LHCN-M2 (cell line): ENCODE measurements at places on chromosomes 11 and 22.

DNA sequence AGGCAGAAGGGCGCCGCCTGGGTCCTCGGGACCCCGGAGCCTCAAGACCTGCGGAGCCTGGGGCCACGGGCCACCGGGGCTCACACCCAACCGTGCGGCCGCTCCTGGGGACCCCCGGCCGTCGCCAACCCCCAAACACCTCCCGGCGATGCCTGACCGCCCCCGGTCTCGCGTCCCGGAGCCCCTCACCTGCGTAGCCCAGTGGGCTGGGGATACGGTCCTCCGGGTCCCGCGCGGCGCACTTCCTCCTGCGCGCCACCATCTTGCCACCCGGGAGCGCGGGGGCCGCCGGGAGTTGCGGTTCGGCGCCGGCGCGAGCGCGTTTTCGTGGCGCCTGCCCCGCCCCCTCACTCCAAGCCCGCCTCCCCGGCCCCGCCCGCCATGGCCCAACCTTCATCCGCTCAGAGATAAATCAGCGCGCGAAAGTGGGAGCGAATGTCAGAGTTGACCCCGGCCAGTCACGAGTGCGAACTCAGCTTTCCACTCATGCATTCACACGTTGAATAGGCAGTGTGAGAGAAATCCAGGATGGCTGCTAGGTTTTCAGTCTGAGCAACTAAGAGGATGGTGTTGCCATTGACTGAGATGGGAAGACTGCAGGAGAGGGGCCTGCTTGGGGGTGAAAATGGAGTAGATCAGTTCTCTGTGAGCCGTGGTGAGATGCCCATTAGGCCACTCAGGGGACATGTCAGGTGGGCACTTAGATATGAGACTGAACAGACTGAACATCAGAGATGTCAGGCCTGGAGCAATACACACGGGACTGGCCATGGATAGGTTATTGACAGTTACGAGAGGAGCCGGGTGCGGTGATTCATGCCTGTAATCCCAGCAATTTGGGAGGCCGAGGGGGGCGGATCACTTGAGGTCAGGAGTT is at the start of gene RRP7A:
Gene RRP7A (minus strand): TSS at position 272 of the 877 bp plus-strand sequence. CDS start 10 bp downstream, at position 262.
- DNase-seq: peak; percentile 59

GRCh38 chr11:118921121-118921928 is 4.4 kb downstream of the BCL9L start:
- DNase-seq: peak; percentile 82

GRCh38 chr11:9528573-9529333 is 44.7 kb upstream of the WEE1 start:
- DNase-seq: no peak

DNA sequence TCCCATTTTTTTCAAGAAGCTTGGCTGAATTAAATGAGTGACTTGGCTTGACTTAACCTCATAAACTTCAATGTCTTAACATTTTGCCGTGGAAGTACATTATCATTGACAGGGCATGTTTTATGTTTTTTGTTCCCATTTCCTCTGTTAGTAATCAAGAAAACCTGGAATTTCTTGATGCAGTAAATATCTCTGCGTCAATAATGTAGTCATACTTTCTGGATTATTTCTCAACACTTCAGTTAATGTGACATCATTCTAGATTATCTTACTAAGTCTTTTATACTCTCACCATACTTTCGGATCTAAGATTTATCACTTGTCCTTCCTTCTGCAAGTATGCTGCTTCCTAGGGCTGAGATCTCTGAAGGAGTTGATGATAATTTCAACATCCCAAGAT is 58.6 kb upstream of the PGR start:
- no peak for DNase-seq

GRCh38 chr22:45887202-45888131 is 89.5 kb downstream of the WNT7B start:
- no peak for DNase-seq

DNA sequence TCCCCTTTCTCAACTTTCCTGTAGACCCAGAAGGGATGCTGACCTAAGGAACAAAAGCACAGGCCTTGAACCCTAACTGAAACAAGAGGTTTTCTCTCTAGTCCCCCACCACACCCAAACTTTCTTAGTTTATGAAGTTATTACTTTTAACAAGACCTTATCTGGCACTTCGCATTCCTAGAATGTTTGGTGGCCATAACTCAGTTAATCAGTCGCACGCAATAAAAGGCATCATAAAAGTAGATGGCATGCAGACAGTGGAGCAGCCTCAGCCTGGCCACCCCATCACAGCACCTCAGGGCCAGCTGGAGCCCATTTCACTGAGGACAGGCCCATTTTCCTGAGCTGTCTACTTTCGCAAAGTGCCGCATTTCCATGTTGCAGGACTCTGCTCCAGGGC is 301.9 kb downstream of the OPCML start:
- DNase-seq: no peak

GRCh38 chr11:124717786-124718651 is 21.7 kb upstream of the NRGN start:
- DNase-seq: peak; percentile 18

- peak; percentile 53 for DNase-seq
Measured at GRCh38 chr11:20022363-20023081, 137.8 kb downstream of the DBX1 start.

DNA sequence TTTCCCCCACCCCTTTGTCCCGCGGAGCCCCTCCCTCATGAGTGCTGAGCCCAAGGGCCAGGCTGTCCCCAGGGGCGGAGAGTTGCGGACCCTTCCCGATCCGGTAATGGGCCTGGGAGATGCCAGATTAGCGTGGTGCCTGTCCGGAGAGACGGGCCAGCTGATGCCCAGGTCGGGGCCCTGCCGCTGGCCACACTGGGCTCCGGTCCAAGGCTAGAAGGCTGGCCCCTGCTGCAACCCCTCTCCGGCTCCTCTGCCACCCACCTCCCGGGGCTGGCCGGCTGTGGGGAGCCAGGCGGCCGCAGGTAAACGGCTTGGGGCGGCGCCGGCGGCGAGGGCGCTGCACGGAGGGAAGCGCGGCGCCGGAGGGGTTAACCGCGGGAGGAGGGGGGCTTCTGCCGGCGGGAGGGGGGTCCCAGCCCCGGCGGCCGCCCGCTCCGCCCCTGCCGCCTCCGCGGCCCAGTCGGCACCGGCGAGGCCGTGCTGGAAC is at the start of gene KCNK4:
Gene KCNK4 (plus strand): TSS at position 41 of the 490 bp plus-strand sequence. CDS start 1,717 bp downstream, outside the sequence.
- no peak for DNase-seq

DNA sequence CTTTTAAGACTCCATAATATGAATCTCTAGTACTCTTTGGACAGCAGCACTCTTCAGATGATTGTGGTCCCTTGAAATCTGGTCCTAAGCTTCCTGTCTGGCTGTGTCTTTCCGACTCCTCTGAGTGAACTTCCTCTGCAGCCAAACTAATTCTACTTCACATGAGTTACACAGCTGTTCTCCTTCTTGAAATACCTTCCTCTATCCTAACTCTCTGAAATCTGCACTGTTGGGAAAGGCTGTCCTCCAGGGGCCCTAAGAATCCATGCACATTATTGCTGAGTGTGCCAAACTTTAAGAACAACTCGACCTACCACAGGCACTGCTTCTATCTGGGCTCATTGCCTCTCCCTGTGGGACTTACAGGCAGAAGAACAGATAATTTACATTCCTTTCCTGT is 217.3 kb upstream of the ARHGAP42 start:
- peak; percentile 5 for DNase-seq

DNA sequence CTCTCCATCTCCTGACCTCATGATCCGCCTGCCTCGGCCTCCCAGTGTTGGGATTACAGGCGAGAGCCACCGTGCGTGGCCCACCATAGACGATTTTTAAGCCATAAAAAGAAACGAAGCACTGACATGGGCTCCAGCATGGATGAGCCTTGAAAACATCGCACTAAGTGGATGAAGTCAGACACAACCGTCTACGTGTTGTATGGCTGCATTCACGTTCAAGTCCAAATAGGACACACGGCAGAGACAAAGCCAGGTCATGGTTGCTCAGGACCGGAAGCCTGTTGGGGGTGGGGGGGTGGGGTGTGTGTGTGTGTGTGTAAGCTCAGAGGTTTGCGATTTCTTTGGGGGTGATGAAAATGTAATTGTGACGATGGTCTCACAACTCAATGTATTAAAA is 10.0 kb downstream of the RRP7A start:
- no peak for DNase-seq

DNA sequence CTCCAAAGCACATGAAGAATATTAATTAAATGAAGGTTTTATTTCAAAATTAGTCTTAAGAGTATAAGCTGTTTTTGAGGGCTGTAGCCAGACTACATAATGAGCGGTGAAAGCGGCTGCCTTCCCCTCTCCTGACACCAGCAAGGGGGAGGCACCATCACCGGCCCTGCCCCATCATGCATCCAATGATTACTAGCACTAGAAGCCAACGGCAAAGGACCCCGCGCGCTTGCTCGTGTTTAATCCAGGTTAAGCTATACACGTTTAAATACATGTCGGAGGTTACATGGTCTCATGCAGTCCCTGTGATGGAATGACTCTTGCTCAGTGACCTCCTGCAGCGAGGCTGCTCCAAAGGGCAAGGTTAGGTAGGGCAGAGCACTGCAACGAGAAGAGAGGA is 50.3 kb downstream of the FEZ1 start:
- DNase-seq: no peak

DNA sequence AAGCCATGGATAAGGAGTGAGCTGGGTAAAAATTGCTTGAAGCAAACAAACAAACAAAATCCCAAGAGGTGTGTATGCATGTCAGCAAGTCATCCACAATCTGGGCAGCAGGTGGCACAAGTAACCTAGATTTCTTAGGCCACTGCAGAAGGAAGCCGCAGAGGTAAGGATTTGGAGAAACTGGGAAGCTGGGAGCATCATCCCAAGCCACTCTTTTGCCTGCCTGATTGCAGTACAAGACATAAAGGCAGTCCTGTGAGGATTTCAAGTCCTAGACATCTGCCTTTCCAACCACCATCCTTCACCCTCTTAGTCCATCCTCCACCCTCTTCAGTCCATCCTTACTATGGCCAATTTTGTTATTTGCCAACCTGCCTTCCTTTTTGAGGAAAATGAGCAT is 67.2 kb upstream of the BMAL1 start:
- peak; percentile 73 for DNase-seq

DNA sequence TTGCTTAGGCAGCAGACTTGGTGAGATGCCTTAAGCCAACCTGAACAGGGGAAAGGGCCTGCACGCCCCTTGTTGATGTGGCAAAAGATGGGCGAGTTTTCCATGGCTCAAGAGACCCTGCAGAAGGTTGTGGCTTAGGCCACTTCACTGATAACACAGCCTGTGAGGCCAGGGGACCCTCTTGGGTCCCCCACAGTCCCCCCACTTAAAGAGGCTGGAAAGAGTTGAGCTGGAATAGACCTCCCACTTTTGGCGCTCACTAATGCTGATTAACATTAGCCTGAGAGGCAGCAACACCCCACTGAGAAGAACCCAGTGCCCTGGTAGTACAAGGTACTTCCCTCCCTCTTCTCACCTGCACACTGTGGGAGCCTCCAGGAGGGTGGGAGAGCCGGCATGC is 107.5 kb downstream of the TRIM29 start:
- DNase-seq: no peak

DNA sequence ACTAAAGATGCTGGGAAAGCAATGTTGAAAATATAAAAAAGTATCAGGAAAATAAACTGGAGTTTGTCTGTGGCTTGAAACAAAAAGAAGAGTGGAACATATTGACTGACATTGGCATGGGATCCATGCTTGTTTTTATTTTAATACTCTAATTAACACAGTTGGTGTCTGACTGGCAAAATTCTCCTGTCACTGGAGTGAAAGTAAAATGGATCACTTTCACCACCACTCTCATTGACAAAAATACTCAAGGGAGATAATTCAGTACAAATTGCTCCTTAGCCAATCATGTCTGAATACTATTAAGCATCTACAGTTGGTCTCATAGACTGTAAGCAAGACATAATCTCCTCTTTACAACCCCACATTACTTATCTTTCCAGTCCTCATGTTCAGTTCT is 101.8 kb downstream of the DCDC1 start:
- no peak for DNase-seq

GRCh38 chr22:21981874-21982273 is 713 bp downstream of the TOP3B start:
- no peak for DNase-seq

DNA sequence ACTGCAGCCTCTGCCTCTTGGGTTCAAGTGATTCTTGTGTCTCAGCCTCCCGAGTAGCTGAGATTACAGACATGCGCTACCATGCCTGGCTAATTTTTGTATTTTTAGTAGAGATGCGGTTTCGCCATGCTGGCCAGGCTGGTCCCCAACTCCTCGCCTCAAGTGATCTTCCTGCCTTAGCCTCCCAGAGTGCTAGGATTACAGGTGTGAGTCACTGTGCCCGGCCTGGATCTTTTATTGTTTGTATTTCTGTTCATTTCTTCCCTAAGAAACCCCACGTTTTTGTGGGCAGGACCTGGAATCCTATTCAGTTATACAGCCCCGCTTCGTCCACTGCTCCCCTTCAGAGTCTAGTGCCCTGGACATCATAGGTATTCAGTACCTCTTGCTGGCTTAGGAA is 28.7 kb downstream of the ZBTB16 start:
- peak; percentile 59 for DNase-seq

DNA sequence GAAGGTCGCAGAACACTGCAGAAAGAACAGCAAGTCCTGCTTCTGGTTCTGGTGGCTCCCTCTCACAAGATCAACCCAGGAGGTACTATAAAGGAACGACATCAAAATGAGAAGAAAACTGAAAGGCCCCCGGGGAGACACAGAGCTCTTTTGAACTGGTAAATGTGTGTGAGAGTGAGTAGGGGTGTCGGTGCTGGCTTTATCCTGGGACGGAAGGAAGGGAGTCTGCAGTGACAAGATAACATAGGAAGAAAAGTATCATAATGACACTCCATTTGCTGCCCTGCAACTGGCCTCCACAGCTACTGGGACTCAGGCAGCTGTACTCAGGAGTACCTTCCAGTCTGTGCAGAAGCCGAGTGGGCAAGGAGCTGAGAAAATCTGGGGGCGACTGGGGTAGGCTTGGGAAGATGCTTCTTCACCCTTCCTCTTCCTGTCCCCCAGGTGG is 60.9 kb downstream of the ENTHD1 start:
- no peak for DNase-seq

DNA sequence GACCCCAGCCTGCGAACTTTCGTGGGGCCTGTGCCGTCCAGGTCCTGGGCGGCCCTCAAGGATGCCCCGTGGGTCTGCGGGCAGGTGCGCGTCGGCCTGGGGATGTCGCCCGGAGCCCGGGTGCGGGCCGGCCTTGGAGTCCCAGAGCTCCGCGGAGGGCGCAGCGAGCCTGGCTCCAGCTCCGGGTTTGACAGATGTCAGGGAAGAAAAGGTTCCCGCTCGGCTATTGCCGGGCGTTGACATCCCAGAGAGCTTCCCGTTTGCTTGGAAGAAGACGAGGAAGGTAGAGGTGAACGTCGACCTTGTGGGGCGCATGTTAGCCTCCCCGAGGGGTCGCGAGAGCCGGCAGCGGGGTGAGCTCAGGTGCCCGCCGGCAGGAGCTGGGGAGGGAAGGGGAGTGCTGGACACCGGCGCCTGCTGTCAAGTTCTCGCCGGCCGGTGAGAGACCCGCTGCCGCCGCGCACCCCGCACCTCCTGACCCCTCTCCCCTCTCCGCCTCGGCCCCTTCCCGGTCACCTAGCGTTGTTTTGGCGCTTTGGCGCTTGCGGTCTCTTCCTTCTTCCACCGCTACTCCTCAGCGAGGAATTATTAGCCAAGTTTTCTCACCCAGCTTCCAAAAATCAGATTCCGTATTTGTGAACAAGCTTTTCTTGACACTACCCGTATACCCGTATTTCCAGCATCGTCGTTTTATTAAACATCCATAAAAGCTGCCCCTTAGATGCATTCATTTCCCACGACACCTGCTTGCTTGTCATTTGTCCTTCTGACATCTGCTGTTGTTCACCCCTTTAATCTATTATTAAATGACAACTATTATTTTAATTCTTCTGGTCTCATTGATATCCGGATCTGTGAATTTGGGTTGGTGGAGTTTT is 1.3 kb downstream of the BMAL1 start:
- DNase-seq: no peak

GRCh38 chr22:46382524-46382923 is 47.0 kb downstream of the TRMU start:
- DNase-seq: no peak
